ENCODE measurements at places on chromosomes 12 and 14. TPM values are rescaled to one million over a fixed set of nuclear protein-coding genes. Genes with fewer than 3 reads are reported as not detected.

TRPV4 gene
- 1.3 TPM for total RNA-seq

WIF1 gene
- not detected for total RNA-seq

LRP1-AS gene
- not detected for total RNA-seq

DNA sequence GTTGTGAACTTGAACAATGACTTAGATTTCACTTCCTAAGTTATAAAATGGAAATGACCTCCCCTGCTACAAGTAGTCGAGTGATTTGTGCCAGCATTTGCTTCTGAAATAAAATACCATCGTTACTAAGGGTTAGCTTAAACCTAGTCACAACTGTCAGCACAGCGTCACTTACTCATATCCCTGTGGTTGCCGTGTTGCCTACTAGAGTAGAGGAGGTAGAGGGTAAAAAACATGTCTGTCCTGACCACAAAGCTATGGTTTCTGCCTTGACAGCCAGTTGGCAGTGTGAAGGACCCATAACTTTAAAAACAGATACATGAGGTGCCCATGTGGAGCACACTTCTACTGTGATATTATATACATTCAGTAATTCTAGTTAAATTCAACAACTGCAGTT, 234.2 kb upstream of the RGS6 start:
- no peak overlapping the region for H3K4me3 ChIP-seq
- H3K4me1 ChIP-seq: peaks cover 25% of the 10 kb centered on the region
- no peak for DNase-seq
- H3K36me3 ChIP-seq: peaks cover 34% of the 10 kb centered on the region

DNA sequence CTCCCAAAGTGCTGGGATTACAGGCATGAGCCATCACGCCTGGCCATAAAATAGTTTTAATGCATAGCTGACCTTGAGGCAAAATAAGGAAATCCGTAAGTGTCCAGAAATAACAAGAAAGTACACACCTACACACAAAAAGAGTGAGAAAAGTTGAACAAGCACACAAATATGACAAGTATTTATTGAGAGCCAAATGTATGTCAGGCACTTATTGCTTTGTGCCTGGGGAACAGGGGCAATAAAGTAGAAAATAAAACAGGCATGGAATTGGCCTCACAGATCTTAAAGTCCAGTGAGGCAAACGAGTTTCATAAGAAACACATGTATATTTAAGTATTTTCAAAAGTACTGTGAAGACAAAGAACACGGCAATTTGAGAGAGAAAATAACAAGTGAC, 103.7 kb downstream of the ERGIC2 start:
- H3K4me3 ChIP-seq: no peak overlapping the region
- peak overlapping the region; percentile 4 for H3K27ac ChIP-seq
- peaks cover 24% of the 10 kb centered on the region for H3K36me3 ChIP-seq
- H3K27me3 ChIP-seq: no peaks in the 10 kb centered on the region
- no peak for DNase-seq

DNA sequence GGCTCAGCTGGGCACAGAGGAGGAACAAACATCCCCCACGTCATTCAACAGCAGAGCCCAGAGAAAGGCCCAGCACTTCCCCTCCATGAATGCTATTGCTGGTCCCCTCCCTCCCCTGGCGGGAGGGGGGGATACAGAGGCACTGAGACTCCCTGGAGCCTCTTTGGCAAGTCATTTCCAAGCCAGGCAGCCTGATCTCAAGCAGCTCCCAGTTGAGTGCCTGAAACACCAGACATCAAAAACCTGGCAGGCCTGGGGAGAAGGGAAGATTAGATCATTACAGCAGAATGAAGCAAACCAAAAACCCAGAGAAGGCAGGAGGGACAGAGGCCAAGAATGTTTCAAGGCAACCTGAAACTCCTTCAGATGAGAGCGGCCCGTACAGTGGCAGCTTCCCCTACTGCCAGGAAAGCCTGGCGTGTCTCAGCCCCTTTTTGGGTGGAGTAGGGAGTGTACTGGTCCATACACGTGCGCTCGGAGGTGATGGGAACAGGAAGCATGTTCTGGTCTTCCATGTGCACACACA, 92.1 kb downstream of the LRRC74A start:
- peak overlapping the region; percentile 48 for H3K4me3 ChIP-seq
- no peak for DNase-seq

- peaks cover 19% of the 10 kb centered on the region for H3K4me1 ChIP-seq
- no peak for DNase-seq
- H3K27ac ChIP-seq: no peak overlapping the region
- no peak overlapping the region for H3K4me3 ChIP-seq
Measured at GRCh38 chr12:49105504-49106084, 5.1 kb downstream of the LMBR1L start.

GRCh38 chr12:124432376-124432775, 135.0 kb downstream of the NCOR2 start:
- no peak overlapping the region for H3K27ac ChIP-seq
- H3K4me3 ChIP-seq: no peak overlapping the region
- no peaks in the 10 kb centered on the region for H3K27me3 ChIP-seq
- no peak for DNase-seq

DNA sequence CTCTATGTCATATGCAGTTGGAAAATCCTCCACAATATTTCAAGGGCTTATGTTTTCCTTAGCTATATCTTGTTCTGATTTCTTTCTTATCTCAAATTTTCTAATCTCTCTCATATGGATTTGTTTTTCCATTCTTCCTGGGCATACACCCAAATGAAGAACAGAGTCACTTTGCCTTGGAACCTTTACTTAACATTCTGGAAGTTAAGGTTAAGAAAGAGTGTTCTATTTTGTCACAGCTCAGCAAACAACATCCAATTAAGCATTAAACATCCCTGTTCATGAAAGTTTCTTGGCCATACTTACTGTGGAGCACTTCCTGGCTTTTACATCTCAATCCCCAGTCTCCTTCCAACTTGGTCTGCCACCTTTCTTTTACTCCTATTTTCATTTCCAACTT, 5.3 kb downstream of the NAV3 start:
- H3K4me1 ChIP-seq: peaks cover 16% of the 10 kb centered on the region
- H3K27ac ChIP-seq: no peak overlapping the region
- no peaks in the 10 kb centered on the region for H3K36me3 ChIP-seq
- DNase-seq: no peak
- H3K27me3 ChIP-seq: no peaks in the 10 kb centered on the region

DNA sequence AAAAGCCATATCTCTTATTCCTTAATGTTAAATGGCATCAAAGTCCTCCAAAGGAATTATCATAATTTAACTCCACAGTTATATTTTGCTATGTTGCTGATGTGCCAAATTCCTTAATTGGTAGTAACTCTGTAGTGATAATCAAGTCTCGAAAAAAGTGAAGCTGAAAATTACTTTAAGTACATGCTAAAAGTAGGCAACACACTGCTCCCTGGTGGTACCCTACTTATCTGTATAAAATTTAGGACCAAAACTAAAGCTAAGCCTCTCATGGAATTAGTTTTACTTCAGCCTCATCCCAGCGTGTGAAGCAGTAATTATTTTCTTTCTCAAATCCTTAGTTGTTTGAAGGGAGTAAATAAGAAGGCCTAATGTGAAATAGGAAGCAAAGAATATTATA, 132.8 kb downstream of the TTLL5 start:
- no peaks in the 10 kb centered on the region for H3K27me3 ChIP-seq
- H3K27ac ChIP-seq: peak overlapping the region; percentile 60
- H3K4me3 ChIP-seq: no peak overlapping the region
- DNase-seq: no peak
- H3K4me1 ChIP-seq: peaks cover 7% of the 10 kb centered on the region

Measured in osteocyte (in vitro differentiated cells).